Neuronal stem cell (in vitro differentiated cells): ENCODE measurements at places on chromosomes 5 and 9.

GRCh38 chr9:1522219-1522767 is 472.1 kb downstream of the DMRT2 start:
- DNase-seq: no peak

GRCh38 chr5:170183816-170184687 is 48.7 kb upstream of the C5orf58 start:
- DNase-seq: peak; percentile 69

DNA sequence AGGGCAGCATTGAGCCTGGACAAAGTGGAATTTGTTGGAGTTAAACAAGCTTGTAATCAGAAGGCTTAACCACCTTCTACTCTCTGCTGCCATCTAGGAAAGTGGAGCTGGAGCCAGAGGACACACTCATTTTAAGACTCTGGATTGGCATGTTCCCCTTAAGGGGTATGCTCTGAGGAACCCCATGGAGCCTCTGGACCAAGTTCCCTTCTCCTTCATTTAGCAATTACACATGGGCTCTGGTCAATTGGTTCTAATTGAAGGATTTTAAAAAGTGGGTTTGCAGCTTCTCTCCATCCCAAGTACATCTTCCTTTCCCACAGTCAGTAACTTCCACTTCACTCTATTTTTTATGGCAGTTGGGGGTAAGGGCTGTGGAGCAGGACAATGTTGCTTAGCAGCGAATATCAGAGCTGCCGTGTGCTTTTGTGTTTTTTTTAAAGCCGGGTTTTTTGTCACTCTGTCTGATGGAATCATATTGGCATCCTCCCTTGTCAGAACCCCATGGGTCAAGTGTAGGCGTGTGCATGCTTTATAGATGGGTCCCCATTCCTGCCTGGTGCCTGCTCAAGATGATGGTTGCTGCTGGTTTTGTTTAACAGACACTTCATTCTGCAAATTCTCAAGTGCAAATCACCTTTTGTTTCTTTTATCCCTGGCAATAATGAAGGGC is 330.7 kb upstream of the ADAMTSL1 start:
- DNase-seq: no peak

GRCh38 chr5:1555808-1556731 is 32.3 kb upstream of the LPCAT1 start:
- DNase-seq: no peak

- no peak for DNase-seq
Measured at GRCh38 chr5:78829811-78830527, 155.1 kb downstream of the ARSB start.

DNA sequence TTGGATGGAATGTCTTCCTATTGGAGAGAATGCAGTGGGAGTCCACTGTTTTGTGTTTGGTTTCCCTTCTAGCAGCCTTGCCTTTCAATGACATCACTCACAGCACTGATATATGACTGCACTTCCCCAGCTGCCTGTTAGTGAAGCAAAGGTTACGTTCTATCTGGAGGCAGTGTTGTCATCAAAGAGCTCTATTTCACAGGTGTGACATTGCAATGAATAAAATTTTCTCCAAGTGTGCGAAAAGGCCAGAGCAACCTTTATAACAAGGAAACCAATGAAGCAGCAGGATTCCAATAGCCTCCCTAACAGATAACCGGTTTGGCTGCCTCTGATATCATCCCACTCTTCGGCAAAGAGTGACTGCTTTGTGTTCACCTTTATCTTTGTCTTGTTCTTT is 523.5 kb upstream of the ZNF608 start:
- no peak for DNase-seq

GRCh38 chr9:114503522-114504340 is 1.5 kb downstream of the WHRN start:
- DNase-seq: no peak

DNA sequence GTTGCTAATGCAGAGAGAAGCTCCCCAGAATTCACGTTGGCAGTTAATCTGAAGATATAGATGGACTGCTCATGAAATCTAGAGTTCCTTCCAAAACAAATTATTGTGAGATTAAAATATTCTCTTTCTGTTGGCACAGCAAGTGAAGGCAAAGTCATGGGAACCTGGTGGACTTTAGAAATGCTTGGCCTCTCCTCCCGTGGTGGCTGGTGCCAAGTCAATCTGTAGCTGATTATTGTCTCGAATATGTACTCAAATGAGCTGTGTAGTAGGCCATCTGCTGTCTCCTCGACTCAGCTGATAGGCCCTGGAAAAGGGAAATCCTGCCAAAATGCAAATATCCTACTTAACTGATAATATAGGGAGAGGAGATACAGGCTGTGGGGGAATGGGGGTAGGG is 69.3 kb downstream of the DAPK1 start:
- DNase-seq: no peak

GRCh38 chr9:36991516-36992134 is 42.4 kb downstream of the PAX5 start:
- peak; percentile 58 for DNase-seq

- DNase-seq: no peak
Measured at GRCh38 chr9:134814598-134815215, 65.9 kb upstream of the FCN2 start.

GRCh38 chr9:111891910-111892499 is 4.6 kb upstream of the UGCG start:
- DNase-seq: no peak

- no peak for DNase-seq
Measured at GRCh38 chr5:93100428-93100827, 480.6 kb downstream of the NR2F1-AS1 start.

GRCh38 chr5:139271201-139272027 is 22.1 kb upstream of the MATR3 start:
- no peak for DNase-seq

GRCh38 chr5:52469420-52469819 is 318.3 kb upstream of the ITGA1 start:
- no peak for DNase-seq

GRCh38 chr9:38060681-38061080 is 8.3 kb downstream of the SHB start:
- DNase-seq: no peak

GRCh38 chr5:105882956-105883481 is 1787.7 kb downstream of the EFNA5 start:
- no peak for DNase-seq

DNA sequence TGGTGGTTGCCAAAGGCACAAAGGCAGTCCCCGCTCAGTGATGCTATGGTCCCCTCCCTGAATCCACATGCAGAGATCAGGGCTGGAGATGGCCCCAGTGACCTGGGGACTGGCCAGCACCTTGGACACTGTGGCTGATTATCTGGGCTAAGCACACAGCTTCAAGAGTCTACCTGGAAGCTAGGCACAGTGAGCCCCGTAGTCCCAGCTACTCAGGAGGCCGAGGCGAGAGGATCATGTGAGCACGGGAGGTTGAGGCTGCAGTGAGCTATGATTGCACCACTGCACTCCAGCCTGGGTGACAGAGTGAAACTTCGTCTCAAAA is 8.3 kb upstream of the SCGB3A1 start:
- DNase-seq: no peak

DNA sequence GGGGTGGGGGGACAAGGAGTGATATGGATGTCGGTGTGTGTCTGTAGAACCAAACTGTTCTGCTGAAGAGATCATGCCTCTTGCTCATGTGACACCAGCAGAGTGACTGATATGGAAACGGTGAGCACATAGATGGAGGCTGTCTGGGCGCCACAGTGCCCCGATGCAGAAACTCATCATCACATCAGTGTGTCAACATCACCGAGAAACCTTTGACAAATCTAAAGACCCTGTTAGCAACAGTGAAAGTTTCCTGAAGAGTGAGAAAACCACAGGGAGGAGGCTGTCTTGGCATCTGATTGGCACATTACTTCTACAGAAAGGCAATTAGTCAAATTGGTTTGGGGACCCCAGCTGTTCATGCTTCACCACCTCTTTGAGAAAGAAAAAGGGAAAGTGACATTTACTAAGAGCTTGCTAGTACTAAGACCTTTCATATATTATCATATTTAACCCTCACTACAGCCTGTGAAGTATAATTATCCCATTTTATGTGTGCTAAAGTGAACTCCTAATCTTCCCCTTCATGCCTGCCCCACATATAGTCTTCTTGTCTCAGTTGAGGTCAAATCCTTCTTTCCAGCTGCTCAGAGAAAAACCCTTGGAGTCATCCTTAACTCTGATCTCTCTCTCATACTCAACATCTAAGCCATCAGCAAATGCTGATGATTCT is 25.6 kb downstream of the CSF2 start:
- DNase-seq: no peak

GRCh38 chr5:439636-440035 is 3.3 kb upstream of the EXOC3 start:
- DNase-seq: no peak

DNA sequence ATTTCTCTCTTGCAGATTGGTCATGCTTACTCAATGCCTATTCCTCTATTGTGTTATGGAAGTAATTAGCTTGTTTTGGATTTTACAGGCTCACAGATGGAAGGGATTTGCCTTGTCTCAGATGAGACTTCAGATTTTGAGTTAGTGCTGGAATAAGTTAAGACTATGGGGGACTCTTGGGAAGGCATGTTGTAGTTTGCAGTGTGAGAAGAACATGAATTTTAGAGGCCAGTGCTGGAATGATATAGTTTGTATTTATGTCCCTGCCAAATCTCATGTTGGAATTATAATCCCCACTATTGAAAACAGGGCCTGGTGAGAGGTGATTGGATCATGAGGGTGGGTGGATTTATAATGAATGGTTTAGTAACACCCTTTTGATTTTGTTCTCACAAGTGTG is 6.1 kb upstream of the TUSC1 start:
- no peak for DNase-seq

- no peak for DNase-seq
Measured at GRCh38 chr5:179830818-179831468, 10.2 kb downstream of the SQSTM1 start.

DNA sequence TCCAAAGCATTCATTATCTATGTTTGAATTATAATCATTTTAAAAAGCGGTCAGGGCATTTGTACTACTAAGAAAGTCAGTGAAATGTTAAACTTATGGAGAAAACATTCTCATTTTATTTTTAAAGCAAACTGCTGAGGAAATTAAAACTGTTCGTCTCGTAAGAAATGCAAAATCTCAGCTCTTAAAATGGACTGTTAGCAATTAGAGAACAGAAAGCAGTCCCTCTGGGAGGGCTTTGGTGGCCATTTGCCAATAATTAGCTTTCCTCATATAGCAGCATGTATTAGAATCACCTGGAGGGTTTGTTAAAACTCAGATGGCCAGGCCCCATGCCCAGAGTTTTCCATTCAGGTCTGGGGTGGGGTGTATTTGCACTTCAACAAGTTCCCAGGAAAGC is 120.7 kb upstream of the RASEF start:
- no peak for DNase-seq

DNA sequence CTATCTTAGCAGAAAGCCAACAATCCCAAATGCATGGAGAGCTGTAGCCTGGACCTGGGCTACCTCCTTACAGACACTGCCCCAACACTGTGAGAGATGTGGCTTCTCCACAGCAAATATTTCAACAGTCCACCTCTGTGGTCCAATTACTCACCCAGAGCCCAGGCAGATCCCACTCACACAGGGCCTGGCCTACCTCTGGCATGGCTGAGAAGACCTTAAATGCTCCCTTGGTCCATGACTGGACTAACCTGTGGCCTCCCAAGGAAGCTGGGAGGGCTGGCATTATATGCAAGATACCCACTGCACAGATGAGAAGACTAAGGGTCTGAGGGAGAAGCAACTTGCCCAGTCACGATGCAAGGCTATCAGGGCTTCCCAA is 22.8 kb upstream of the SLC25A51 start:
- DNase-seq: no peak

GRCh38 chr9:124621371-124622328 is 114.5 kb upstream of the NR5A1 start:
- DNase-seq: no peak

GRCh38 chr9:2192356-2192979 is 177.3 kb downstream of the SMARCA2 start:
- no peak for DNase-seq

DNA sequence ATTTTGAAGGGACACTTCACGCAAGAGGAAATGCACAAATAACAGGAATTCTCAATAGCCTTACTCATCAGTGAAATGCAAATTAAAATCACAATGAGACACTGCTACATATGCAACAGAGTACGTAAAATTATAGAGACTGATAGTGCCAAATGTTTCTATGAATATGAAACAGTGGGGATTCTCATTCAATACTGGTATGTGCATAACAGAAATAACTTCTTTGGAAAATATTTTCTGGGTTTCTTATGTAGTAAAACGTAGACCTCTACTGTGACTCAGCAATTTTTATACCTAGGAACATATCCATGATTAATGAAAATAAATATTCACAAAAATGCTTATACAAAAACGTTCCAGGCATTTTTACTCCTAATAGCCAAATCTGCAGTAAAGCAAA is 1625.2 kb downstream of the MAT2B start:
- DNase-seq: no peak

DNA sequence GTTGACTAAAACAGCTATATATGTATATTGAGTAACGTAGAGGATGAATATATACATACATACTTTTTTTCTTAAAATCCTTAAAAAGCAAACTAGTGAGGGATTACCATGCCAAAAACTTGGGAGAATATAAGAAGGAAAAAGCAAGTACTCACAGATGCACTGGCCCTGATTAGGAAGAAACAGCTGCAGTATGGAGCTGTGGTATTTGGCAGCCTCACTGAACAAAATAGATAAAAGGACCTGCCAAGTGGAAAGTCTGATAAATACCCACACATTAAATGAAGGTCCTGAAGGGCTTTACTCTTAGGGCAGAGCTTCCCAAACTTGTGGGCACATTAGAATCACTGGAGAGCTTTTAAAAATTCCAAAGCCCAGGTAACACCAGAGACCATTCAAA is 80.6 kb downstream of the FEM1C start:
- DNase-seq: no peak

DNA sequence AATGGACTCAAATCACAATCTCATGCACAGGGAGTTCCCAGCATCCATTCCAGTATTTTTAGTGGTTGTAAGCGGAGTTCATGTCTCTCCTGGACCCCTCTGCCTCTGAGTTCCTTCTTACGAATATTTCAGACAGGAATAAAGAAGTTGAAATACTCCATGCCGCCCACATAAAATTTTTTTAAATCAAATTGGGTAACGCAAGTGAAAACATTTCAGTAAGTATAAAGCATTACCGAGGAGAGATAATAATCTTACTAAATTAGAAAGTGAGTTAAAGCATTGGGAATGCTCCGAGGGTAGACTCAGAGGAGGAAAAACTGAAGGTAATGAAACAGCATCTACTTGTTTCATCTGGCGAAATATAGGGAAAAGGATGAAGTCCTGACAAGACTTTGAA is 317.6 kb downstream of the ARRDC3 start:
- DNase-seq: no peak

- DNase-seq: no peak
Measured at GRCh38 chr9:81035171-81035570, 654.2 kb downstream of the TLE1 start.

GRCh38 chr9:105257809-105258208 is 13.4 kb downstream of the SLC44A1 start:
- no peak for DNase-seq

GRCh38 chr9:445033-445432 is 230.4 kb downstream of the DOCK8 start:
- DNase-seq: no peak
